Diencephalon (tissue), 1 donor: ENCODE measurements at places on chromosomes 7 and 10. TPM values are rescaled to one million over a fixed set of nuclear protein-coding genes. Genes with fewer than 3 reads are reported as not detected.

ANKRD7 gene
- total RNA-seq: 16.8 TPM

CRPPA gene
- 11.8 TPM for total RNA-seq

ACSM6 gene
- not detected for total RNA-seq

COBL gene
- 5.1 TPM for total RNA-seq

SFTPA1 gene
- total RNA-seq: not detected

CPED1 gene
- total RNA-seq: 4.4 TPM

KIF20B gene
- 9.9 TPM for total RNA-seq

KLF14 gene
- 0.23 TPM for total RNA-seq

LEP gene
- not detected for total RNA-seq

AGMO gene
- 0.69 TPM for total RNA-seq

TACC2 gene
- 21.2 TPM for total RNA-seq

EXOC6 gene
- total RNA-seq: 79.1 TPM

ANKRD2 gene
- total RNA-seq: 0.46 TPM

OR2A42 gene
- total RNA-seq: under 0.01 TPM

WNT8B gene
- total RNA-seq: 0.69 TPM

SPDYE9 gene
- not detected for total RNA-seq

VWC2 gene
- total RNA-seq: 13.8 TPM

FAM131B gene
- 78.4 TPM for total RNA-seq

LGI1 gene
- 52.8 TPM for total RNA-seq

SEMA4G gene
- 17.5 TPM for total RNA-seq

PLEKHS1 gene
- total RNA-seq: not detected

KLLN gene
- total RNA-seq: 1.4 TPM

PON1 gene
- 1.2 TPM for total RNA-seq

GNGT1 gene
- not detected for total RNA-seq

LRIT1 gene
- not detected for total RNA-seq

CCDC172 gene
- total RNA-seq: not detected

CELF2 gene
- total RNA-seq: 102 TPM

ECHDC3 gene
- 1.6 TPM for total RNA-seq

HABP2 gene
- total RNA-seq: 0.23 TPM

FXYD4 gene
- not detected for total RNA-seq

IGF2BP3 gene
- 48.2 TPM for total RNA-seq

STN1 gene
- 14.1 TPM for total RNA-seq

NXPH1 gene
- total RNA-seq: 94.6 TPM

FFAR4 gene
- 1.2 TPM for total RNA-seq

CCDC3 gene
- total RNA-seq: 16.6 TPM
